ENCODE measurements at places on chromosomes 7 and 10.
A peak's percentile ranks its signal among the peaks of the same experiment; 100 is the strongest.

DNA sequence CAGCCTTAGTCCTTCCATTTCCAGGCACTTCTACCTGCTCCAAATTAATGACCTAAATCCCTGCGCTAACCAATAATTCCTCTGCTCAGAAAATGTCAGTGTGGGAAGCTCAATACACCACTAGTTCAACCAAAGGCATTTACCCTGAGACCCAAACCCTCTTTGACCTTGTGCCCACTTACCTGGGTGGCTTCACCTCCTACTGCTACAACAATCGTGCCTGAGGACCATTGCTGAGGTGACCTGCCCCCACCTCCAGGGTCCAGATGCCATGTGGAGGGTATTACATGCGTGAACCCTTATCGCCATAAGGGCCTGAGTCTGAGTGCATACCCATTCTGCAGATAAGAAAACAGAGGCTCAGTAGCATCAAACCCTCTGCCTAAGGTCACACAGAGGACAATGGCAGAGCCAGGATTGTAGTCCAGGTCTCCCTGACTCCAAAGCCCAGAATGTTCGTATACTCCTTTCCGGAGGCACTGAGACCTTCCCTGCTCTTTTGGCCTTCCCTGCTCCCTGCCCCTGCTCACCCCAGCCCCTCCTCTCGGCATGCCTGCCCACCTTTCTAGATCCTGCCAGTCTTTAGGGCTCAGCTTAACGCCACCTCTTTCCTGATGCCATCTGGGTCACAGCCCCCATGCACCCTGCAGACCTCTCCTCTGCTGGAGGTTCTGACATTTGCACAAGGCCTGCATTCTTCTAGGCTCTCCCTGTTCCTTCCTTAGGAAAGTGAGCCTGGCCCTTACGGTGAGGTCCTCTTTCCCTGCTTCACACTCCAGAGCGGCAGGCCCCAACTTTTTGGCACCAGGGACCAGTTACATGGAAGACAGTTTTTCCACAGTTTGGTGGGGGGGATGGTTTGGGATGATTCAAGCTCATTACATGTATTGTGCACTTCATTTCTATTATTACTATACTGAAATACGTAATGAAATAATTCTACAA lies 94.9 kb downstream of the CHST15 start:
- H3K36me3 ChIP-seq, result no peaks in the 10 kb centered on the region
- peaks cover 35% of the 10 kb centered on the region for H3K27me3 ChIP-seq
- peaks cover 8% of the 10 kb centered on the region for H3K4me1 ChIP-seq
- no peak overlapping the region for H3K27ac ChIP-seq
- DNase-seq, result no peak

DNA sequence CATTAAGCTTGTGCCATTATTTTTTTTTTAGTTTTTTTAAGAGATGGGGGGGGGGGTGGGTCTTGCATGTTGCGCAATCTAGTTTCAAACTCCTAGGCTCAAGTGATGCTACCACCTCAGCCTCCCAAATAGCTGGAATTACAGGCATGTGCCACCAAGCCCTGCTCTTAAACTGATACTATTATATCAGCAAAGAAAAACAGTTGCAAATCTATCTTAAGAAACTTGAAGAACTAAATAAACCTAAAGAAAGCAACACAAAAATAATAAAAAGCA lies 47.5 kb downstream of the BRAF start:
- no peak overlapping the region for H3K4me3 ChIP-seq
- H3K27me3 ChIP-seq, result no peaks in the 10 kb centered on the region
- no peak overlapping the region for H3K27ac ChIP-seq
- DNase-seq, result no peak

- H3K36me3 ChIP-seq, result no peaks in the 10 kb centered on the region
- no peak for DNase-seq
- H3K27me3 ChIP-seq, result peaks cover 8% of the 10 kb centered on the region
- peak overlapping the region; percentile 54 for H3K27ac ChIP-seq
- H3K4me3 ChIP-seq, result peak overlapping the region; percentile 87
- peaks cover 16% of the 10 kb centered on the region for H3K4me1 ChIP-seq
Measured at GRCh38 chr7:32941681-32942414, 15.4 kb upstream of the FKBP9 start.

GRCh38 chr7:29332042-29332811 lies 137.7 kb downstream of the CHN2 start:
- H3K27ac ChIP-seq, result no peak overlapping the region
- H3K4me1 ChIP-seq, result peaks cover 24% of the 10 kb centered on the region
- H3K36me3 ChIP-seq, result no peaks in the 10 kb centered on the region
- H3K27me3 ChIP-seq, result no peaks in the 10 kb centered on the region
- no peak for DNase-seq
- no peak overlapping the region for H3K4me3 ChIP-seq

GRCh38 chr7:147721962-147722830 lies 868.4 kb upstream of the C7orf33 start:
- no peaks in the 10 kb centered on the region for H3K4me1 ChIP-seq
- H3K4me3 ChIP-seq, result no peak overlapping the region
- no peaks in the 10 kb centered on the region for H3K36me3 ChIP-seq
- H3K27ac ChIP-seq, result no peak overlapping the region
- H3K27me3 ChIP-seq, result no peaks in the 10 kb centered on the region
- no peak for DNase-seq

DNA sequence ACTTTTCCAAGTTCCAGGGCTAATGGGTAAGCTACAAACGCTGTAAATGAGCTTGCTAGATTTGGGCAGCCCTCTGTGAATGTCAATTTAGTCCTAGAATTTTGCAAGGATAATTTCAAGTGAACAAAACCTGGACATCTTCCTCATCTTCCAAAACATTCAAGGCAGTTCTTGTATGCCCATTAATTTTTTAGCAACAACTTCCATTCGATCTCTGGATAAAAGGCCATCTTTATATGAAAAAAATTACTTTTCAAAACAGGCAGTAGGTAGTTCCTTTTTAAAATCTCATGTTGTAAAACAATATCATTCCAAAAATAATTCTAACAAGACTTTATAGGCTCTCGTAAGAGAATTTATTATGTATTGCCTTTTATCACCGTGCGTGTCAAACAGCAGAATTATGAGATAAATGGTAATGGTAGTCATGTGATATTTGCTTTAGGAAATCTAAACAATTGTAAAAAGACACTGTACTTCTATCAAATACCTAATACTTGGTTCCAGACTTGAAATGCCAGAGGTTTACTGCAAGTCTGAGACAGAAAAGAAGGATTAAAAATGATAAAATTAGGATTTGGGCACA lies 143.7 kb upstream of the NRP1 start:
- H3K36me3 ChIP-seq, result no peaks in the 10 kb centered on the region
- H3K27ac ChIP-seq, result no peak overlapping the region
- peaks cover 2% of the 10 kb centered on the region for H3K27me3 ChIP-seq
- H3K4me1 ChIP-seq, result no peaks in the 10 kb centered on the region
- no peak overlapping the region for H3K4me3 ChIP-seq
- DNase-seq, result no peak

DNA sequence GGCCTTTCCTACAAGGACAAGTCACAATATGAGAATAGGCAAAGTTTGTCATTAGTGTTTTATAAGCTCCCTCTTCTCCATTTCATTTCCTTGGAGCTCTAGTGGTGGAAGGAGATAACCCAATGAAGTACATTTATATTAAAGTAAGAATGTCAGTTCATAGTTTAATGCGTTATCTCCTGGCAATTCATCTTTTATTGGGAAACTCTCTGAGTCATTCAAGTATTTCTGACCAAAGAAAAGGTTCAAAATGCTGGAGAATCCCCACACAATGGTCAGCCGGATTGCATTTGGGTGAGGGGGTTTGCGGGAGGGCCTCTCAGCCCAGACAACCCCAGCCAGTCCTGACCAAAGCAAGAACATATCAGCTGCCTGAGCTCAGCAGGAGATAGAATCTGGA lies 321.5 kb upstream of the NRP1 start:
- H3K27ac ChIP-seq, result no peak overlapping the region
- DNase-seq, result no peak
- peaks cover 14% of the 10 kb centered on the region for H3K4me1 ChIP-seq
- no peaks in the 10 kb centered on the region for H3K36me3 ChIP-seq
- H3K4me3 ChIP-seq, result no peak overlapping the region
- peaks cover 5% of the 10 kb centered on the region for H3K27me3 ChIP-seq

DNA sequence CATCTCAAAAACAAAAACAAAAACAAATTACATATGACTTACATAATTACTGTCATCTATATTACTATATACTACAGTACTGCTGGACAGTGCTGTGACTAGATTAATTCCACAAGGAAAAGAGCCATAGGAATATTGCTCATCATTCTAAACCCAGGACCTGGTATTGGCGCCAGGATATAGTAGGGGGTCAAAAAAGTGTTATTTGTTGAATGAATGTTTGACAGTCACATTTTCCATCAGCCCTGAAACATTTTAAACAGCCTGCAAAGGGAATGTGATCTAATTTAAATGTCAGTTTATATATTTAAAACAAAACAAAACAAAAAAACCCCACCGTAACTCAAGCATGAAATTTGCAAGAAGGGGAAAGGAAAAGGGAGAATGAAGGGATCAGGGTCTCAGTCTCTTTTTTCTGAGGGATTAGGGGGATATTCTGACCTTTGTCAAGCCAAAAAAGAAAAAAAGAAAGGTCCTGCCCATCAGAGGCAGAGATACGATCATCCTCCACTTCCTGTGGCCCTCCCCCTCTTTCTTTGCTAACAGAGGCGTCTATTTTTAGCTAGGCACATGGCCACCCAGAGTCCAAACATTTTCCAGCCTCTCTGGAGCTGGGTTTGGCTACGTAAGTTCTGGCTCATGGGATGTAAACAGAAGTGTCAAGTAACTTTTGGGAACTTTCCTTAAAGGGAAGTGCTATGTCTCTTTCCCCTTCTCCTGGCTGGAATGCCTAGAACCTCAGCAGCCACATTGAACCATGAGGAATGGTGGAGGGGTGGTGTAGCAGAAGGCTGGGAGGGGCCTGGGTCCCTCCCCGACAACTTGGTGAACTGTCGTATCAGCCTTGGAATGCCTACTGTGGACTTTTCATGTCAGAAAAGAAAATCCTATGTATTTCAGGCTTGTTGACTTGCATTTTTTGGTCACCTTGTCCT lies 44.6 kb upstream of the DLG5 start:
- H3K27ac ChIP-seq, result peak overlapping the region; percentile 68
- H3K4me1 ChIP-seq, result peaks cover 13% of the 10 kb centered on the region
- no peaks in the 10 kb centered on the region for H3K27me3 ChIP-seq
- peak; percentile 5 for DNase-seq
- H3K36me3 ChIP-seq, result peaks cover 13% of the 10 kb centered on the region
- H3K4me3 ChIP-seq, result no peak overlapping the region

- H3K36me3 ChIP-seq, result no peaks in the 10 kb centered on the region
- H3K27ac ChIP-seq, result no peak overlapping the region
- peaks cover 24% of the 10 kb centered on the region for H3K4me1 ChIP-seq
- H3K27me3 ChIP-seq, result no peaks in the 10 kb centered on the region
- DNase-seq, result no peak
Measured at GRCh38 chr7:129348023-129348740, 86.0 kb upstream of the STRIP2 start.

DNA sequence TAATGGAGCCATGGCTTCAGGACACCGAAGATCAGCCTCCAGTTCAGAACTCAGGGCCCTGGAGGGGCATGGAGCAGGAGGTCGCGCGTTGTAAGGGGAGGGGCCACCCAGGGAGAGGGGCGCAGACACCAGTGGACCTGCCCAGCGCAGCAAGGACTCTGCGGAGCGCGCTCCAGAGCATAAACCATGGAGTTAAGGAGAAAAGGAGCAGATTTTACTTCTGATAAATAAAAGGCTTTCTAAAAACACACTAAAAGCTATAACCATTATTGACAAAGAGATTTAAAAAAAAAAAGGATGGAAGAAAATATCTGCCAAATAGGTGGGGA lies 10.5 kb downstream of the CALY start:
- peaks cover 37% of the 10 kb centered on the region for H3K27me3 ChIP-seq
- H3K27ac ChIP-seq, result no peak overlapping the region
- H3K4me3 ChIP-seq, result no peak overlapping the region
- H3K4me1 ChIP-seq, result peaks cover 11% of the 10 kb centered on the region
- no peaks in the 10 kb centered on the region for H3K36me3 ChIP-seq
- DNase-seq, result no peak

GRCh38 chr7:44646921-44647636 lies 40.7 kb downstream of the OGDH start:
- H3K27ac ChIP-seq, result no peak overlapping the region
- no peaks in the 10 kb centered on the region for H3K4me1 ChIP-seq
- DNase-seq, result no peak
- H3K27me3 ChIP-seq, result no peaks in the 10 kb centered on the region
- H3K36me3 ChIP-seq, result peaks cover 18% of the 10 kb centered on the region

- no peak overlapping the region for H3K27ac ChIP-seq
- no peaks in the 10 kb centered on the region for H3K27me3 ChIP-seq
- DNase-seq, result no peak
Measured at GRCh38 chr7:2621061-2621828, 10.5 kb upstream of the TTYH3 start.

GRCh38 chr10:132188331-132188730 lies 1.6 kb downstream of the DPYSL4 start:
- H3K4me3 ChIP-seq, result peak overlapping the region; percentile 67
- H3K27ac ChIP-seq, result no peak overlapping the region
- DNase-seq, result no peak
- peaks cover 31% of the 10 kb centered on the region for H3K27me3 ChIP-seq

DNA sequence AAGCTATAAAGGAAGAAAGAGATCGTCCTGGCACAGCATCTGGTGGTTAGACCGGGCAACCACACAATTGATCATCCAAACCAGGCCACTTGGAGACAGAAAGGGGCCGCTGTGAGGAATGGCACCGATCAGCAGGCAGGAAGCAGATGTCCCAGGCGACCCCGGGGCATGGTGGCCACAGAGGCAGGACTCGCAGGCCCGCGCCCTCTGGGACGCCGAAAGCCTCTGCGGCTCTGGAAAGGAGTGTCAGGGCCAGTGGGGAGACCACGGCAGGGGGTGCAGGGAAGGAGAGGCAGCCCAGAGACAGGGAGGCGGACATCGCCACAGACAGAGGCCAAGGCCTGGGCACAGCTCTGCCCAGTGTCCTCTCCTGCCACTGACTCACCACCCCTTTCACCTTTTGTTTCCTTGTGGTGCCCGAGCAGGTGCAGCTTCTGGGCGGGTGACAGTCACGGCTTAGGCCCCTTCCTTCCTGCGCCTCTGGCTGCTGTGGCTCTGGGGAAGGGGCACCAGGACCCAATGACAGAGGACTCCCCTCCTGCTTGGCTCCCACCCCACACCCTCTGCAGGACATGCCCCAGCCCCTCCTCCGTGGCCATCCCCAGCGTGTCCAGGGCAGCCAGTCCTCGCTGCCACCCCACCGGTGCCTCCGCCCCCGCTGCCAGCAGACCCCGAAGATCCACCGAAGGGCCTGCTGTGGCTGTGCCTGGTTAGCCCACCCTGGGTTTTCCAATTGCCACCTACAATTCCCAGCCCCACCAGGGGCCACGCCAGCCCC lies 10.9 kb downstream of the STK32C start:
- no peak overlapping the region for H3K4me3 ChIP-seq
- peaks cover 3% of the 10 kb centered on the region for H3K4me1 ChIP-seq
- no peaks in the 10 kb centered on the region for H3K36me3 ChIP-seq
- no peak overlapping the region for H3K27ac ChIP-seq
- no peaks in the 10 kb centered on the region for H3K27me3 ChIP-seq

DNA sequence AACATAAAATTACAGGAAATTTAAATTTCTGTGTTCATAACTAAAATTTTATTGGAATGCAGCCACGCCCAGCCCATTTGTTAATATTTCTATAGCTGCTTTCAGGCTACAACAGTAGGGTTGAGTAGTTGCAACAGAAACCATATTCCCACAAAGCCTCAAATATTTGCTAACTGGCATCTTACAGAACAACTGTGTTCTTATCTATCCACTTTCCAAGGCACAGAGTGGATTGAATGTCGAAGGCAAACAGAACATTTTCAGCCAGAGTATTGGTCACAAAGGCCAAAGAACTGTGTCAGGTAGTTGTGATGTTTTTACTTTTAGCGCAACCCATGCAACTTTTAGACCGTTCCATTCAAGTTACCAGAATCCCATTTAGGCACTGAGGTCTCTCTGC lies 51.1 kb upstream of the OPN4 start:
- peaks cover 6% of the 10 kb centered on the region for H3K27me3 ChIP-seq
- no peak overlapping the region for H3K4me3 ChIP-seq
- no peak for DNase-seq

Data from activated naive CD8-positive, alpha-beta T cell treated with anti-CD3 and anti-CD28 coated beads, Interleukin-2, amount 50 U/mL, for 24 hours (primary cell).